ENCODE measurements at places on chromosomes 13 and 19. TPM values are rescaled to one million over a fixed set of nuclear protein-coding genes. Genes with fewer than 3 reads are reported as not detected.

RNF225 gene
- 1.1 TPM for total RNA-seq

PRKCG gene
- 23.0 TPM for total RNA-seq

RAB3A gene
- total RNA-seq = 12.2 TPM

FGF21 gene
- 0.44 TPM for total RNA-seq

STXBP2 gene
- total RNA-seq = 79.3 TPM

ZNF112 gene
- total RNA-seq = 2.5 TPM

KCNRG gene
- total RNA-seq = 0.32 TPM

ZNF132 gene
- total RNA-seq = 2.7 TPM

SHISA2 gene
- 20.5 TPM for total RNA-seq

KLK14 gene
- total RNA-seq = 1.1 TPM

CEACAM4 gene
- total RNA-seq = not detected

GRCh38 chr19:48724796-48725753, 5.5 kb upstream of the MAMSTR start:
- H3K4me3 ChIP-seq = no peak overlapping the region
- no peak for DNase-seq
- peak overlapping the region; percentile 78 for H3K27ac ChIP-seq
- H3K36me3 ChIP-seq = peaks cover 6% of the 10 kb centered on the region
- H3K27me3 ChIP-seq = peaks cover 18% of the 10 kb centered on the region

- peaks cover 20% of the 10 kb centered on the region for H3K27me3 ChIP-seq
- peak; percentile 88 for DNase-seq
Observed at GRCh38 chr19:19115954-19116353, 22.3 kb downstream of the TMEM161A start.

DNA sequence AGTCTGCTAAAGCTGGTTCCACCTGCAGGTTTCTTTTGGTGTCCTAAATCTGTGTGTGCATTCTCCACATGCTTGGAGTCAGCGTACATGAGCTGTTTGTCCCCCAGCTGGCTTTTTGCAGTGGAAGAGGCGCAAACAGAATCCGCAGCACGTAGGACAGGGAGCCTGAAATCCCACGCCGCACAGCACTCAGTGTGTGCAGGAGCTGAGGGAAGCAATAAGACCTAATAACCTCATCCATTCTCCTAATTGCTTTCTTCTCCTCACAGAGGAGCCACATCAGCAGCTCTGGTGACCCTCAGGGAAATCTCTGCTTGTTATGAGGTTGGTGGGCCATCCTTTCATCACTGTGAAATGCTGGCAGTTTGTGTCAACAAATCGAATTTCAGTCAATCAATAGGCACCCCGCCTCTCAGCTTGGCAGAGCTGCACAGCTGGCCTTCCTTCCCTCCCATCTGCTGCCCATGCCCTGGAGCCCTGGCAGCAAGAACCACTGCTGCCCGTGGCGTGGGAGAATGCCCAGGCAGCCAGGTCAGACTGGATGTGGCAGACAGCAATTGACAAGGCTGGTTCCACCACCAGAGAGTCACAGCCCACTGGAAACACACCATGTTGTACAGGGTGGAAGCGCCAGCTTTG, 136.7 kb downstream of the ZDHHC20 start:
- no peak overlapping the region for H3K27ac ChIP-seq
- peaks cover 32% of the 10 kb centered on the region for H3K4me1 ChIP-seq
- no peak for DNase-seq
- H3K36me3 ChIP-seq = no peaks in the 10 kb centered on the region
- no peak overlapping the region for H3K4me3 ChIP-seq
- H3K27me3 ChIP-seq = peaks cover 23% of the 10 kb centered on the region

DNA sequence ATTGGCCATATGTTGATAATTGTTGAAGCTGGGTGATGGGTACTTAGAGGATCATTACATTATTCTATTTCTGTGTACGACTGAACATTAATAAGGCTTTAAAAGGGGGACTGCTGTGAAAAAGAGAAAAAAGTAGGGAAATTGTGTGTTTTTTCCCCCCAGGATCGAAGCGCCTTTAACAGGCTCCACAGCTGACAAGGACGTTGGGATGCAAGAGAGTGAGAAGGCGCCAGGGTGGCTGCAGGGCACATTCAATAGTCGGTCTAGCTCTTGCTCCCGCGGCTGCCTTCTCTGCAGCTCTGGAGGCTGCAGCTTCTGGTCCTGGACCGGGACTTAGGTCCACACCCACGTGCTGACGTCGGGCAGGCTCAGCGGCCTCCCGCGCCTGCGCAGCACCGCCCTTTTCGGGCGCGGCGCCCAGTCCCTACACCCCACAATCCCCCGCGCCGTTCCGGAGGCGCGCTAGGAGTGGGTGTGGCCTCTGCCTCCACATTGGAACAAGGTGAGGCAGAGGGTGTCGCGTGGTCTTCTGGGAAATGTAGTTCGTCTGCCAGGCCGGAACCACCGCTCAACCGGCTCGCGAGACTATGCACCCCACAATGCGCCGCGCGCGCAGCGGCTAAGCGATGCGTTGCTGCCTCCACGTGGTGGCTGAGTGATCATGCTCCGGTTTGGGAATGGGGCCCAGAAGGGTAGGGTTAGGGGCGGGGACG, 4.9 kb upstream of the LRFN3 start:
- H3K27me3 ChIP-seq = peaks cover 6% of the 10 kb centered on the region
- DNase-seq = peak; percentile 100
- H3K27ac ChIP-seq = peak overlapping the region; percentile 95
- peak overlapping the region; percentile 64 for H3K4me3 ChIP-seq

DNA sequence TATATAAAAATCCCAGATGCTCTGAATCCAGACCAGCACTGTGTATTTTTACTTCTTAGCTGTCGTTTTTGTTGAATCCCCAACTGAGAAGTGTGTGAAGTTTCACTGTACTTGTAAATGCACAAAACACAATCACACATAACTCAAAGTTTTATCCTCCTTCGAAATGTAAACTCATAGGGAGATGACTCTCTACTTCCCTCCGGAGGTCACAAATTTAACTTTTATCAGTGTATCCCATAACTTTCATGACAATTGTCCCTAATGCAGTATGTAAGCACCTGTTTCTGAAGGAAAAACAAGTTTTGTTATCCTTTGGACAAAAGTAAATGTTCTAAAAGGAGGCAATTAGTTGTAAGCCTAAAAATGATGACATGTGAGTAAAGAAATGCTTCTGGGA, 665.0 kb upstream of the SLITRK6 start:
- no peaks in the 10 kb centered on the region for H3K27me3 ChIP-seq
- peaks cover 16% of the 10 kb centered on the region for H3K36me3 ChIP-seq
- no peak overlapping the region for H3K27ac ChIP-seq
- H3K4me3 ChIP-seq = no peak overlapping the region
- DNase-seq = no peak

DNA sequence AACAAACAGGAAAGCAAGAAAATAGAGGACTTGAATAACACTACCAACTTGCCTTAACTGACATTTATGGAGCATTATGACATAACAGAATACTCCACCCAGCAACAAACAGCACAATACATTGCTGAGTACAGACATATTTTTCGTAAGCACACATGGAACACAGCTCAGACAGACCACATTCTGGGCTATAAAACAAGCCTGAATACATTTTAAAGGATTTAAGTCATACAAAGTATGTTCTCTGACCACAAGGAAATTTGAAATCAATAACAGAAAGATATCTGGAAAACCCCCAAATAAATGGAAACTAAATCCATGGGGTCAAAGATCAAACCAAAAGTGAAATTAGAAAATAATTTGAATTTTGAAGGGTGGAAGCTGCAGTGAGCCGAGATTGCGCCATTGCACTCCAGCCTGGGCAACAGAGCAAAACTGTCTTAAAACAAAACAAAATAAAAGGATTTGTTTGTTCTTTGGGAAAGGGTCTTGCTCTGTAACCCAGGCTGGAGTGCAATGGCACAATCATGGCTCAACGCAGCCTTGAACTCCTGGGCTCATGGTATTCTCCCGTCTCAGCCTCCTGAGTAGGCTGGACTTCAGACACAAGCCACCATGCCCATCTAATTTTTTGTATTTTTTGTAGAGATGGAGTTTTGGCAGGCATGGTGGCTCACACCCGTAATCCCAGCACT, 5.6 kb downstream of the ZDHHC20 start:
- H3K4me3 ChIP-seq = no peak overlapping the region
- peaks cover 28% of the 10 kb centered on the region for H3K36me3 ChIP-seq
- H3K27me3 ChIP-seq = no peaks in the 10 kb centered on the region
- DNase-seq = no peak
- H3K27ac ChIP-seq = no peak overlapping the region

GRCh38 chr19:18896421-18896841, 473 bp upstream of the CERS1 start:
- H3K4me1 ChIP-seq = no peaks in the 10 kb centered on the region
- H3K4me3 ChIP-seq = peak overlapping the region; percentile 80
- peaks cover 2% of the 10 kb centered on the region for H3K36me3 ChIP-seq
- no peak overlapping the region for H3K27ac ChIP-seq
- H3K27me3 ChIP-seq = peaks cover 16% of the 10 kb centered on the region

DNA sequence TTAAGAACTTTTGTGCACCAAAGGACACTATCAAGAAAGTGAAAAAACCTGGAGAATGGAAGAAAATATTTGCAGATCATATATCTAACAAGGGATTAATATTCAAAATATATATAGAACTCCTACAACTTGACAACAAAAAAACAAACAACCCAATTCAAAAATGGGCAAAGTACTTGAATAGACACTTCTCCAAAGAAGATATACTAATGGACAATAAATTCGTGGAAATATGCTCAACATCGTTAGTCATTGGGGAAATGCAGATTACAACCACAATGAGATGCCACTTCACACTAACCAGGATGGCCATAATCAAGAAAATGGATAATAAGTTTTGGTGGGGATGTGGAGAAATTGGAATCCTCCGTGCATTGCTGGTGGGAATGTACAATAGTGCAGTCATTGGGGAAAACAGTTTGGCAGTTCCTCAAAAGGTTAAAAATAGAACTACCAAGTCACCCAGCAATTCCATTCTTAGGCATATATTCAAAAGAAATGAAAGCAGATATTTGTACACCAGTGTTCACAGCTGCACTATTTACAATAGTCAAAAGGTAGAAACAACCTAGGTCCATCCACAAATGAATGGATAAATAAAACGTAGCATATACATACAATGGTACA, 2.2 kb upstream of the LSR start:
- peaks cover 35% of the 10 kb centered on the region for H3K4me1 ChIP-seq
- DNase-seq = no peak
- peak overlapping the region; percentile 99 for H3K27ac ChIP-seq
- H3K36me3 ChIP-seq = peaks cover 27% of the 10 kb centered on the region
- H3K27me3 ChIP-seq = no peaks in the 10 kb centered on the region

DNA sequence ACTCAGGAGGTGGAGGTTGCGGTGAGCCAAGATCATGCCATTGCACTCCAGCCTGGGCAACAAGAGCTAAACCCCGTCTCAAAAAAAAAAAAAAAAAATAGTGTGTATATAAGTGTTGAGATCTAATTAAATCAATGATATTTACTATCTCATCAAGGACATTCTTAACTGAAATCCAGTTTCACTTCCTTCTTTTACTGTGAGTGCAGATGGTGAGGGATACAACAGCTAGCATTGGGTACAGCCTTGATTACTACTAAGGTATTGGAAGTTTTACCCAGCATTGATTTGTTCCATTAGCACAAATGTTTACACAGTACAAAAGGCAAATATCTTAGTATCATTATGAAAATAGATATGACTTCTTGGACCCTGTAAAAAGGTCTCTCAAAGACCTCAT, 546.6 kb downstream of the KCTD12 start:
- no peak overlapping the region for H3K27ac ChIP-seq
- no peak overlapping the region for H3K4me3 ChIP-seq
- H3K4me1 ChIP-seq = no peaks in the 10 kb centered on the region
- no peak for DNase-seq

GRCh38 chr13:23386533-23386932, 47.0 kb downstream of the SACS start:
- no peaks in the 10 kb centered on the region for H3K4me1 ChIP-seq
- no peaks in the 10 kb centered on the region for H3K36me3 ChIP-seq
- H3K4me3 ChIP-seq = no peak overlapping the region

DNA sequence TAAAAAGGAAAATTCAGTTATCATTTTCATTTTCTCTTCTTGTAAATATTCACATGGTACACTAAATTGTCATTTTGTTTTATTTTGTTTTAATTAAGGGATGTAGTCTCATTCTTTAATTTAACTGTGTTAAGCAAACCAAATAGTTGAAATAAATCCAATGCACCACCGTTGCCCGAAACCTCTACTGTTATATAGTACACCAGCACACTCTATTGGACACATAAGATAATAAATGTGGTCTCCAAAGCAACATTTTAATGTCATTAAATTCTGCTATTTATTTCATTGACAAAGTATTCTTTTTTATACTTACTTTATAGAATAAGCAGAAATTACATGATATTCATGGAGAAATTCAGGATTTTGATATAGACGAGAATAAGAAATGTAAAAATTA, 156.4 kb upstream of the FREM2 start:
- no peak for DNase-seq
- no peaks in the 10 kb centered on the region for H3K36me3 ChIP-seq
- no peak overlapping the region for H3K4me3 ChIP-seq

- H3K4me1 ChIP-seq = peaks cover 26% of the 10 kb centered on the region
- DNase-seq = no peak
- no peak overlapping the region for H3K4me3 ChIP-seq
- H3K27ac ChIP-seq = peak overlapping the region; percentile 82
Observed at GRCh38 chr19:13882419-13882795, 5.5 kb downstream of the NANOS3 start.

- no peak for DNase-seq
- H3K27me3 ChIP-seq = peaks cover 13% of the 10 kb centered on the region
- H3K27ac ChIP-seq = peak overlapping the region; percentile 23
- no peak overlapping the region for H3K4me3 ChIP-seq
Observed at GRCh38 chr13:27264181-27264580, 6.4 kb upstream of the RASL11A start.

- peak; percentile 44 for DNase-seq
- H3K27ac ChIP-seq = no peak overlapping the region
- no peaks in the 10 kb centered on the region for H3K36me3 ChIP-seq
- peak overlapping the region; percentile 87 for H3K4me3 ChIP-seq
Observed at GRCh38 chr13:111114362-111115060, 599 bp upstream of the ARHGEF7 start.

DNA sequence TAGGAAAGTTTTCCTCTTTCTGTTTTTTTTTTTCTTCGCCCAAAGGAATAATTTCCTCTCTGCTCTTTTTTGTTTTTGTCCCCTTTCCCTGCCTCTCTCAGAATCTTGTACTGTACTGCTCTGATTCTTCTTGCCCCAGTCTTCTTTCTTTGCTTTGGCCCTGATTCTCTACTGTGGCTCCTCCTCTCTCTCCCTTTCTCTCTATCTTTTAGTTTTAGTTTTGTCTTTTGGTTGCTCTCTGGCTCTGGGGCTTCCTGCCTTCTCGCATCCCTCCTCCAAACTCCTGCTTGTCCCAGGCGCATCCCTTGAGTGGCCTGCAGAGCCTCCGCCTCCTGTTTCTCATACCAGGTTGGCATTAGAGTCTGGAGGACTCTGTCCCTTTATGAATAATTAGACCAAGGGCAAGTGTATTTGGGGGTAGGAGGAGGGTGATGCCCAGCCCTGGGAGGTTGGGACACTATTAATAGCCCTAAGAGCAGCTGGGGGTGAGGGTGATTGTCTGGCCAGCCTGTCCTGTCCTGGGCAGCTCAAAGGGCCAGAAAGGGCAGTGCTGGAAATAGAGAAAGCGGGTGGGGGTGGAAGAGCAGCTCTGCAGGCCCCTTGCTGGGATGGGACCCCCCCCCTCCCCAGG, 39.1 kb downstream of the LYL1 start:
- peaks cover 53% of the 10 kb centered on the region for H3K27me3 ChIP-seq
- no peaks in the 10 kb centered on the region for H3K36me3 ChIP-seq
- H3K4me3 ChIP-seq = no peak overlapping the region
- no peak for DNase-seq

All from WTC11 (cell line).